ENCODE measurements at places on chromosomes 6 and 20. TPM values are rescaled to one million over a fixed set of nuclear protein-coding genes. Genes with fewer than 3 reads are reported as not detected.

The SIRPD gene
- polyA plus RNA-seq: not detected

The ZNF311 gene
- 0.63 TPM for polyA plus RNA-seq

The PLAGL1 gene
- 31.6 TPM for polyA plus RNA-seq

The TGM3 gene
- polyA plus RNA-seq: not detected

The FOXF2 gene
- polyA plus RNA-seq: 17.3 TPM

The CDH26 gene
- polyA plus RNA-seq: 0.05 TPM

The PXDC1 gene
- polyA plus RNA-seq: 26.5 TPM

The R3HDML gene
- polyA plus RNA-seq: not detected

All from AG04450 (cell line).